ENCODE measurements at places on chromosomes 2 and 18.

DNA sequence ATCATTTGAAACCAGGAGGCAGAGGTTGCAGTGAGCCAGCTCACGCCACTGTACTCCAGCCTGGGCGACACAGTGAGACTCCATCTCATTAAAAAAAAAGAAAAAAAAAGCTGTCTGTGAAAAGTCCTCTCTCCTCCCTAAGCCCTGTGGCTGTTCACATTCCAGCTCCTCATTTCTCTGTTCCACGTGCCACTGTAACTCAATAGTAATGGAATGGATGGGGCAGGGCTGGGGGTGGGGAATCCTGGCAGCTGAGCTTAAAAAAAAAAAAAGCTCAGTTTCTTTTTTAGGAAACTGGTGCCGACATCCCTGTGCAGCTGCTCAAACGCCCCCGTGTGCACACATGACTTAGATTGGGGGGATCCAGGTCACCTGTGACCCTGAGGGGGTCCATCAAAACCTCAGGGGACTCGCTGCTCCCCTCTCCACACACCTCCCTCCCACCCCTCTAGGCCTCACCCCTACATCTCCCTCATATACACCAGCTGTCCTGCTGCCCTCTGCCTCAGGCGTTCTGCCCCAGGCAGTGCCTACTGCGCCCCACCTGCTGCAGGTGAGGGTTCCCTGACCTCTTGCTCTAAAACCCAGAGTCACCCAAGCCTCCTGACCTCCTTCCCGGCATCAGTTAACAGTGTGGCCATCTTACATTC lies 255.4 kb downstream of the AGAP1 start:
- no peak for DNase-seq

GRCh38 chr18:56026509-56026908 lies 438.5 kb upstream of the TCF4 start:
- DNase-seq = no peak

- DNase-seq = no peak
Measured at GRCh38 chr2:145751629-145752028, 1231.7 kb upstream of the ZEB2 start.

- no peak for DNase-seq
Measured at GRCh38 chr18:62183578-62184195, 3.2 kb downstream of the PIGN start.

GRCh38 chr2:201357221-201357620 lies at the start of gene FLACC1:
Gene FLACC1 (minus strand): TSS chr2:201357345. CDS start chr2:201351404, 5,941 bp downstream.
- no peak for DNase-seq

GRCh38 chr2:197197895-197198311 lies 112.7 kb downstream of the ANKRD44 start:
- DNase-seq = no peak
